ENCODE measurements at places on chromosomes 6 and 20.

- DNase-seq = no peak
Observed at GRCh38 chr6:7080311-7080710, 27.4 kb upstream of the RREB1 start.

GRCh38 chr20:57379263-57379647 is 11.9 kb upstream of the RBM38 start:
- DNase-seq = no peak

- no peak for DNase-seq
Observed at GRCh38 chr6:104046426-104046825, 813.3 kb downstream of the HACE1 start.

DNA sequence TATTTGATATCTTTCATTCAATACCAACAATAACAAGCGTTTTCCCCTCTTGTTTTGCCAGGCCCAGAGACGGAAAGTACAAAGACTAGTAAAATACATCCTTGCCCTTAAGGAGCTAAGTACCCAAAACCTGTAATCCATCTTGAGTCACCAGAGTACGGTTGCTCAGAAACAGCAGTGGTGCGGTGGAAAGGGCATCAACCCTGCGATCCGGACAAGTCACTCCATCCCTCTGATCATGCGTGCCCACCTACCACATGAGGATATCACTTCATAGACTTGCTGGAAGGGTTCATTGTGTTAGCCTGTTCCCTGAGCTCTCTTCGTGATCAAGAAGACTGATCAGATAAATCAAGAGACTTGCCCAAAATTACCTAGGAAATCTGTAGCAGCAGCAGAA is 1.9 kb downstream of the TOMM34 start:
- no peak for DNase-seq

GRCh38 chr20:47411161-47411560 is 54.7 kb upstream of the ZMYND8 start:
- no peak for DNase-seq

Data from GM19239 (cell line).